ENCODE measurements at places on chromosomes 5 and 9.
A peak's percentile ranks its signal among the peaks of the same experiment; 100 is the strongest.

- DNase-seq, result no peak
These were observed 51.2 kb downstream of the TARS1 start for GRCh38 chr5:33491941-33492340.

DNA sequence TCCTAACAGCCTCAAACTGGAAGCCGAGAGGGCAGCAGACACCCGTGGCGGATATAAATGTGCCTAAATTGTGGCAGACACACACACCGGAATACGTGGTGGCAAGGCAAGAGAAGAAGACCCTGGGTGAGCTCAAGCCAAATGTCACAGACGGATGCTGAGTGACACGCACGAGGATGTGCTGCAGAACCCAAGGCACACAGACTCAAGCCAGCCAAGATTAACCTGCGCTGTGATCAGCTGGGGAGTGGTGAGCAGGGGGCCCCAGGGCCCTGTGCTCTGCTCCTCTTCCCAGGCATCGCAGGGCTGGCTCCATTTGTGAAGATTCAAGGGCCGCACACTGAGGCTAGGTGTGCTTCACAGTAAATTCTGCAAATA, 16.4 kb downstream of the SEMA4D start:
- DNase-seq, result no peak

- no peak for DNase-seq
These were observed 16.5 kb downstream of the NEK6 start for GRCh38 chr9:124274226-124274625.

- DNase-seq, result no peak
These were observed 197.3 kb downstream of the ARL15 start for GRCh38 chr5:54113060-54113459.

DNA sequence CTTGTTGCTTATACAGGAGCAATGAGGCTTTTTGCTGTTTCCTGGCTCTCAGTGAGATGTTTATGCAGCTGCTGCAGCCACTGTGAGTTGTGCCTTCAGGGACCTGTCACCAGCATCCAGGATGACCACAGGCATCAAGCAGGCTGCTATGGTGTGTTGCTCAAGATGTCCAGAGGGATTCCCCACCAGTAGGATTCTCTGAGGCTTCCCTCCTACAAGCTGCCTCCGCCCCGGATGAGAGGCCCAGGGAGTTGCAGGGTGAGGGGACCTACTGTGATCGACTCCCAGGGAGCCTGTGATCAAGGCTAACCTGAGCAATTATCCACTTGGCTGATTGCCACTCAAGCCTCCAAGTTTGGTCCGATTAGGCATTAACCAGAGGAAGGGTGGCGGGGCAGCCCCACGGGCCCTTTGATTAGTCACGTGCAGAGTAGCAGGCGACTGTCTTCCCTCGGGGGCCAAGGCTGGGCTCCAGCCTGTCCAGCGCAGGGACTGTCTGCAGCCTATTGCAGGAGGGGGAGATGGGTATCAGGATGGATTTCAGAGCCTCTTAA, 1.8 kb upstream of the FAT2 start:
- no peak for DNase-seq

DNA sequence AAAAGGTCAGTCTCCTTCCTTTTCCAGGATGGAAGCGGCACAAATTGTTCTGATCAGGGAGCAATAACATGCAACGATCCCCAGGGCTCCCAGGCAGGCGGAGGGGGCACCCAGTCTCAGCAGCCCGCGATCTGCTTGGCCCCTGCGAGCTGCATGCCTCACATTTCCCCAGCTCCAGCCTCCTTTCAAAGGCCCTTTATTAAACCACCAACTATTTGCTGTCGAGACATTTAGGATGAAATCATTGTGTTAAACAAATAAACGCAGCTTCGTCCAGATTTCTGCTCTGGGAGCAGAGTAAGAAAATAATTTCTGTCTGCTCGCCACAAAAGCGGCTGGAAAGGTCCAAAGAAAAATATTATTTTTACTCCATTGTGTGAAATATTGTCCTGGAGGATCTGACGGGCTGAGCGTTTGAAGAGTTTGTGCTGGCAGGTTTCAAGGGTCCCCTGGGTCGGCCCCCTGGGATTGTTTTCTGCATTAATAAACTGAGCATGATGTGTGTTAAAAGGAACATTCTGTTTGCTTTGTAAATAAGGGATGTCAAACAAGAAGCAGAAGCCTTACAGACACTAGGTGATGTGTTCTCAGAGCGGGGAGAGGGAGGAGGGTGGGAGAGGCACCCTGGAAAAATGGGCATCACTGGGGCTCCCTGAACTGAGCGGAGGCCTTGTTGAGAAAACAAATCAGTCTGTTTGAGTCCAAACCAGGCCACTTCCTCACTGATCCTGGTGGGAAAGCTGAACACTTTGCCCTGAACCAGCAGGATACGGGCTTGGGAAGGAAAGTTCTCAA, 110.1 kb downstream of the FOXD1 start:
- no peak for DNase-seq

DNA sequence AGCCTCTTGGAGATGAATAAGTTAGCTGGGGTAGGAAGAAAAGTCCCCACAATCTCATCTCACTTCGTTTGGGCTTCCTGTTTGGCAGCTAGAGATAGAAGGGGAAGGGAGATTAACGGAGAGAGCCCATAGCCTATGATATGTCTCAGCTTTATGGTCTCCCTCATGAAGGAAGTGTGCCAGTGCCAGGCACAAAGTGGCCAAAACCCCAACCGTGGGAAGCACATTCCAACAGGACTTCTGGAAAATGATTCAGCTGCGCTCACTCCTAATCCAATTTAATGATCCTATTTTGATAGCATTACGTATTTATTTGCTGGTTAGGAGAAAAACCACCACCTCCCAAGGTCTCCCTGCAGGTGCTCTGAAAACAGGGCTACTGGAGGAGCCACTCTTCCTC, 303.1 kb upstream of the CLINT1 start:
- DNase-seq, result no peak

- no peak for DNase-seq
These were observed 46.4 kb upstream of the ABCA1 start for GRCh38 chr9:104974053-104974962.

GRCh38 chr5:11252075-11252474, 491.0 kb upstream of the DAP start:
- no peak for DNase-seq

DNA sequence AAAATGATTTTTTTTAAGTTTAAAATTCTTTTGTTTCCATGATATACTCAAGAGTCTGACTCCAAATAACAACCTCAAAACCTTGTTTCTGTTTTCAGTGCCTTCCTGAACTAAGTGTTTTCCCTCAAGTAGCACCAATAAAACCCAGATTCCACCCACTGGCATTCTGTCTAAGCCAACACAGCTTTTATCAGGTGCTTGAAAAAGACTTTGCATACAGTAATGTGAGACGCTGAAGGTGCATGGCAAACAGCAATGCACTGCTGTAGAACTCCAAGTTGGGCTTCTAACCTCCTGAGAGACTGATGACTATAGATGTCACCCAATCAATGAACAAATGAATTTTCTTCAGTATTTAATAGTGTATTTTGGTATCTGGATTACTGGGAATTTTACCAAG, 95.7 kb downstream of the NFIB start:
- no peak for DNase-seq

DNA sequence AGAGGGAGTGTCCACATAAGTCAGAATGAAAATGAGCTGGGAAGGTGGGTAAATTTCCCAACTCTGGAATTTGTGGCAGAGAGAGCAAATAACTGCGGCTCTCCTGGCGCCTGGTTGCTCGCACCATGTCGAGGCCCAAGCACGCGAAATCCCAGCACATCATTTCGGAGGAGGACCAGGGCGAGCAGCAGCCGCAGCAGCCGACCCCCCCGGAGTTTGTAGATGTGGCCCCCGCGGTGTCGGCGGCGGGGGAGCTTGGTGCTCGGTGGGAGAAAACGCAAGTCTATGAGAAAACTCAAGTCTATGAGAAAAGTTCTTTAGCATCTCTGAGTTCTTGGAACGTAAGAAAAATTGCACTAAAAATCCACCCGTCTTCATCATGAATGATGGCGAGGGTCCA, 60.3 kb downstream of the ACTBL2 start:
- DNase-seq, result no peak

GRCh38 chr5:78056901-78057514, 237.5 kb downstream of the AP3B1 start:
- no peak for DNase-seq

DNA sequence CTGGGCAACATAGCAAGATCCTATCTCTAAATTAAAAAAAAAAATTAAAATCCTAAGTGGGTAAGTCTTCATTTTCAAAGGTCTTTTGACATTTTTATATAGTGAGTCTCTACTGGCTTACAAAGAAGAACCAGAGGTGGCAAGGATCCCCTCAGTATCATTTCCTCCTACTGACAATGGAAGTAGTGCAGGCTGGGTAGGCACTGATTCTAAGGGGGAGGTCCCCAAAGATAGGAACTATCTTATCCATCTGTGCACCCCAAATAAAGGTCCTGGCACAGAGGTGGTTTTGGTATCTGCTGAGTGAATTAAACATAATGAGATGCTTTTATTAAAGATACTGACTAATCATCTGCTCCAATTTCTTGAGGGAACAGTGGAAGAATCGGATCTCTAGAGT, 4.2 kb downstream of the FAM193B start:
- no peak for DNase-seq

GRCh38 chr5:165108809-165109208, 1603.4 kb downstream of the MAT2B start:
- DNase-seq, result no peak

DNA sequence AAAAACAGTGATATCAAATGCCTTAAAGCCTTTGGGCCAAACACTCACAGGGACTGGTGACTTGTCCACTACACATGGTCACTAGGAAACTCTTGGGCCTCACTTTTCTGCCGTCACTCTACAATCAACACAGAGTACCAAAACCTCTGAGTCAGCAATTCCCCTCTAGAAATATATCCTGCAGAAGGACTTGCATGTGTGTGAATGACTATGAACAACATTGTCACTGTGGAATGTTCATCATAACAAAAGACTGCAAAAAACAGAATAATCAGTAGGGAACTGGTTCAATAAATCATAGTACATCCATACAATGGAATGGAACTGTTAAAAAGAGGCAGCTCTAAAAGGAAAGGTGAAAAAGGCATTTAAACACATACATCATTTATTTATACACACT, 44.1 kb upstream of the SMU1 start:
- no peak for DNase-seq

DNA sequence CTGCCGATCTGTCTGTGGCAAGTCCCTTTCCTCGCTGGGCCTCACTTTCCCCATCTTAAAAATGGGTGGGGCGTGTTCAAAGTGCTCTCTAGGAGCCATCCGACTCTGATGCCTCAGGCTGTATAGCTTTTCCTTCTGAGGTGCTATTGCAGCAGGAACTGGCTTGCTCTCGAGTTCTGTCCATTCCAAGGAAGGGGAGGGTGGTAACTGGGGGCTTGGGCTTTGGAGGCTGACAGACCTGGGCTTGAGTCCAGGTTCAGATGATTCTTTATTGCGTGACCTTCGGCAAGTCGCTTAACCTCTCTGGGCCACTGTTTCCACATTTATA, 139.5 kb downstream of the RGS3 start:
- no peak for DNase-seq

GRCh38 chr5:116605310-116606070, 30.9 kb upstream of the SEMA6A start:
- DNase-seq, result no peak

GRCh38 chr5:91123901-91124300, 259.2 kb downstream of the ARRDC3 start:
- no peak for DNase-seq

DNA sequence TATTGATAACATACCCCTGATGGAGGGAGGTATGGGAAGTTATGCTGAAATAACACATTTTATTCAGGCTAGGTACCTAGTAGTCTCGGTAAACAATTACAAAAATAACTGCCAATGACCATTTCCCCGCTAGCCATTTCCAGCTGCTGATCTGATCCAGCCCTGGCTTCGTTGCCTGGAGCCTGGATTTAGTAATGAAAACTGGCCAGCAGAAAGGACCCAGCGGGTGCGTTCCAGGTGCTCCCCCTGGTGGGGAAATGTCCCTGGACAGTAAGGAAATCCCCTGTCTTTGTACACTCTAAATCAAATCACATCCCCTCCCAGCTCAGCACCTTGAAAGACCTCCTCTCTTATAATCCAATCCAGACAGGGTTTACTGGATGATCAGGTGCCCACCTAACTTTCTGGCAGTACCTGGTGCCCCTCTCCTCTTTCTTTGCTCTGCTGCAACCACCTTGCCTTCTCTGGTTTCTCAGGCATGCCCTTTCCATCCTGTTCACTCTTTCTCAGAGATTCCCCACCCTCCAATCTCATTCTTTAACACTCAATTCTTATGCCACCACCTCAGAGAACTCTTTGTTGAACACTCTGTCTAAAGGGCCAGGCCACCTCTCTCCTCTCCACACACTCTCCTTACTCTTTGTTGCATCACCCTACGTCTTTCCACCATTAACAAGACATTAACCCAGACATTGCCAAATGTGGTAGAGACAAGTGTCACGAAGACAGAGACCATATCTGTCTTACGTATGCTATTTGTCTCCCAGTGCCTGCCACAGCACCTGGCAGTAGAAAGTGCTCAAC, 50.1 kb upstream of the SMAD5 start:
- peak; percentile 62 for DNase-seq

- peak; percentile 68 for DNase-seq
These were observed 8.3 kb upstream of the ENC1 start for GRCh38 chr5:74648835-74649293.

- DNase-seq, result no peak
These were observed 93.8 kb downstream of the TTC39B start for GRCh38 chr9:15213249-15213648.

DNA sequence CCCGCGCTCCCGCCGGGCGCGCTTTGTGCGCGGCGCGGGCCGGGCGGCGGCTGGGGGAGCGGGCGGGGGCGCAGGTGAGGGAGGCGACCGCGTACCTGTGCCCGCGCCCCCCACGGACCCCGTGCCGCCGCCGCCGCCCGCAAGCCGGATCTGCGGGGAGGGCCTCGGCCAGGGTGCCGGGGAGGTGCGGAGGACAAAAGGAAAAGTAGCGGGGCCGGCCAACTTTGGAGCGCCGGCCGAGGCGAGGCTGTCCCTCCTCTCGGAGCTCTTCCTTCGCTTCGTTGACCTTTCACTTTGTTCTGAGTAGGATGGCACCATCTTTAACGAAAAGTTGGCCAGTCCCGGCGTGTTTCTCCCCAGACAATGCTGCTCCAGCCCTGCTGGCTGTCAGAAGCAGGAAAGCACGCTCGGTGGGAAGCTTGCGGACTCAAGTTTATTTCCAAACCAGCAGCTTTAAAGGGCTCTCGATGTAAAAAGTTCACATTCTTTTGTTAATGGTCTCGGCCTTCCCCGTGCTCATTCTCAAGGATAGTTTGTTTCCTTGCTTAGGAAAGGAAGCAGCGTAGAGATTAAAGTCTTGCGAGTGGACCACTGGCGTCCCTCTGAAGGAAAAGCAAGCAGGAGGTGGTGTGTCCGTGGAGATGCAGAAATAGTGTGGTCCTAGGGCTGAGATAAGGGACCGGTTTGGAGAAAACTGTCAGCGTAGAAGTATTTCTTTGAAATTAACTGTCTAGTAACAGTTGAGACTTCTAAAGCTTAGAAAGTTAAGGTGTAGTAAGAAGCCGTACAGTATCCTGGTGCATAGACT, 639 bp downstream of the EHMT1 start:
- no peak for DNase-seq

DNA sequence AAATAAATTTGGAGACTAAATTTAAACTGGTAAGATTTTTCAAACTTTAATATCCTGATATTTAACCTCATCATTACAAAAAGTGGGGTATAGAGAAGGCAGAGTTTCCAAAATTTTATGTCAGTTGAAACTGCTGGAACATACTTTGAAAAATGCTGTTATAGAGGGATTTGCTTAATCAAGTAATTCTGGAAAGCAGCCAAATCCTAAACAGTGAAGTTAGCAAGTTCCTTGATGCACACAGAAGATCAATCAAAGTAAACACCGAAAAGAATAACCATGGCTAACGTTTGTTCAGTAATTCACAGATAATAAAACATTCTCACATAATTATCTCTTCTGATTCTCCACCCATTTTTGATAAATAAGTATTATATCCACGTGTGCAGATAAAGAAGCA, 8.1 kb upstream of the PRR16 start:
- DNase-seq, result no peak
